WTC11 (cell line): ENCODE measurements at places on chromosomes 1 and 21.

- DNase-seq: no peak
These were observed 1.3 kb upstream of the DOCK7 start for GRCh38 chr1:62689524-62689923.

- DNase-seq: no peak
These were observed at the start of gene LBR for GRCh38 chr1:225427235-225428067. Gene LBR, minus strand, starts transcription at chr1:225428038. Its CDS starts 3,963 bp downstream, at chr1:225424075.

DNA sequence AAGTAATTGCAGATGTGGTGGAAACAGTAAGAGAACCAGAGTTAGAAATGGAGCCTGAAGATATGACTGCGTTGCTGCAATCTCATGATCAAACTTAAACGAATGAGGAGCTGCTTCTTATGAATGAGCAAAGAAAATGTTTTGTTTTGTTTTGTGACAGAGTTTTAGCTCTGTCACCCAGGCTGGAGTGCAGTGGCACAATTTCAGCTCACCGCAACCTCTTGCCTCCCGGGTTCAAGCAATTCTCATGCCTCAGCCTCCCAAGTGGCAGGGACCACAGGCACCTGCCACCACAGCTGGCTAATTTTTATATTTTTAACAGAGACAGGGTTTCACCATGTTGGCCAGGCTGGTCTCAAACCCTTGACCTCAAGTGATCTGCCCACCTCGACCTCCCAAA, 53.3 kb upstream of the NFASC start:
- no peak for DNase-seq

DNA sequence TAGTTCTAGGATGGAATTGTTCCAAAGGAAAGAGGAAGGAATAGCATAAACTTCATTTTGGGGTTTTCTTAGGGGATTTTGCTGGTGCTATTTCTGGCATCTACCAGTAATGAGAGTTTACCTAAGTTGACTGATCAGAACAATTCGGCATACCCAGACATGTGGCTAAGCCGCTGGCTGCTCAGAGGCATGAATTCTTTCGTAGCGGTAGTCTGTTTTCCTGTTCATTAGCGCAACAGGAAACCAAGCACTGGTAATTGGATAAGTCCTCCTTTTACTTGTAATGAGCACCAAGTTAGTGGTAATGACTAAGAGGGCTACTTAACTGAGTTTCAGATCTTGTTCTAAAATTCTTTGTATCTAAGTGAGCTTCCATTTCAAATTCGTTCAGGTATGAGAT, 38.6 kb downstream of the C21orf91 start:
- DNase-seq: no peak

GRCh38 chr1:17013491-17014320, 2.0 kb upstream of the ATP13A2 start:
- no peak for DNase-seq

DNA sequence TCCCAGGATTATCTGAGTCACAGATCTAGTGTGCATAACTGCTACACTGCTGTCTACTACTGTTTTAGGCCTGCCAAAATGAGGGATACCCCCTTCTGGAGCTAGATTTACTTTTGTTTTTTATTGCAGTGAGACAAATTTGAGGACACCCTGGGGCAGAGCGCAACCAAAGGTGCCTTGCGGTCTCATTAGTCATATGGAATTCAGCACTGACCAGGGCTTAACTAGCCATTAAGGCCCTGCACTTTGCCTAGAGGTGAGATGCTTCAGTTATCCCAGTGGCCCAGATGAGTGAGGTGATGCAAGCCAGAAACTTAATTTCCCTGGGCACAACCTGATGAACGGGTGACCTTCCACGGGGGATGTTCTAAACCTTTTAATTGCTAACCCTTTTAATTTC, 998 bp upstream of the SPAG17 start:
- no peak for DNase-seq

DNA sequence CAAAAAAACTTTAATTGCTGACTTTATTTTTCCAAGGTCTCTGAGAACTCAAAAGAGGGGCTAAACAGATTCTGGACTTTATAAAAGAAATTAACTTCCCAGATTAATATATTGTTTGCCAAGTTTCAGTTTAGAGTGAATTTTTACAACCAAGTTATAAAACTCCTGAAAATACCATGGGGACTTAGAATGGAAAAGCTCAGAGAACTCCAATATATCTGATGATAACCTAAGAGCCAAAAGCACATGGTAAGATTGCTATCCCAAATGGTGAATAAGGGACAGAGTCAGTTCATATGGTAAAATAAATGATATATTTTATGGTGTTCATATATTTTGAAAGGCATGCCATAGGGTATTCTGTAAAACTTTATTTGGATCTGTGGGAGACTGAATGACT, 470.9 kb downstream of the TTLL7 start:
- no peak for DNase-seq

- DNase-seq: no peak
These were observed 32.9 kb downstream of the TENT5C start for GRCh38 chr1:117638759-117639158.

DNA sequence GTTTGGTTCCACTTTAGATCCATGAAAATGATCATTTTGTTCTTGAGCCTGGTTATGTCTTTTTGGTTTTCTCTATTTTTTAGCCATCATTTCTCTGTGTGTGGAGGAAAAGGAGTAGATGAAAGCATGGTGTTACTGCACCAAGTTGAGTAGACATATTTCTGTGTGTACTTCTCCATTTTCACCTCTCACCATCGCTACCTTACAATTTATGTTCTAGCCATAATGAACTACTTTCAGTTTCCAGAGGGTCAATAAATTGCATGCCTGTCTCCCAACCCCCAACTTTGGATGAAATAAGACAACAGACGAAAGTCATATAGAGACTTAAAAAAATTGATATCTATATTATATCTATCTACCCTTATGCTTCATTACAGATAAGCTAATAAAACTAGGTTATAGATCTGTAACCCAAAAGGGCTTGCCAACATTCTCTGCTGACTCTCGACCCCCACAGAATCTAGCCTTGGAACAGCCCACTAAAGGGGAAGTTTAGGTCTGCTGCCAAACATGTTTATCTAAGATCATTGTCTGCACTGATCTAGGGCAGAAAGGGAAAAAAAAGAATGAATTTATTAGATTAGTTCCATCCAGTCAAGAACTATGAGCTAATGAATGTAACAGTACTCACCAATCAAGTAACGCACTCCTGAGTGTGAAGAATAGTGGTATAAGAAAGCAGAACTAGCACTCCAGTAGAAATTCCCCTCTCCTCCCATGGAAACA, 7.5 kb upstream of the MAN1A2 start:
- DNase-seq: no peak

GRCh38 chr1:15963968-15964648, 11.8 kb downstream of the ZBTB17 start:
- no peak for DNase-seq

GRCh38 chr1:245704765-245705164, 550.0 kb downstream of the KIF26B start:
- DNase-seq: no peak

DNA sequence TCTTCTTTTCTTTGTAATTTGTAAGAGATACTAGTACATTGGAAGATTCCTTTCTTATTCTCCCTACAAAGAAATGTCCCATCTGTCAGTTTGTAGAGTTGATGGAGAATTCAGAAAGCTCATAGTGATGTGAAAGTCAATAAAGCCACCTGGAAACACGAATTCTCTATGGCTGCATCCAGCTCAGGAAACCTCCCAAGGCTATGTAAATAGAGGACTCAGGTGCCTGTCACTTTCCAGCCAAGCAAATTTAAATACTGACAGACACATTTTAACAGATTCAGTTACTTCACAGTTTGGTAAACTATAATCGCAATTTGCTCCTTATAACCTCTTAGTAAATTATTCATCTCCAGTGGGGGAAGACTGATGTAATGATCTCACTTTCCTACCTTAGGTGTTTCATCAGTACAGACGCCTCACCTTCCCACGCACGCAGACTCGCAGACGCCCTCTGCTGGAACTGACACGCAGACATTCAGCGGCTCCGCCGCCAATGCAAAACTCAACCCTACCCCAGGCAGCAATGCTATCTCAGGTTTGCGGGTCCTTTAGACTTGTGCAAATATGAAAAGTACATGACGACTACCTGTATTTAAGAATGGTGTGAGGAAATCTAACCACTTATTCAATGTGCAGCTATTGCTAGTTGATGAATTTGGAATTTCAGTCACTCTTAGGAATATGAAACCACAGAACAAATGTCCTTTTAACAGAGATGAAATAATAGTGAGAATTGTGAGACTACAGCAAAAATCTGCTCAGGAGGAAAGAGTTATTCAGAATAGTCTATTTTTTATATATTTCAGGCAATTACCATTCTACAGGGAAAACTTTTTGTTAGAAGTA, 60.6 kb downstream of the PTPRC start:
- peak; percentile 79 for DNase-seq

DNA sequence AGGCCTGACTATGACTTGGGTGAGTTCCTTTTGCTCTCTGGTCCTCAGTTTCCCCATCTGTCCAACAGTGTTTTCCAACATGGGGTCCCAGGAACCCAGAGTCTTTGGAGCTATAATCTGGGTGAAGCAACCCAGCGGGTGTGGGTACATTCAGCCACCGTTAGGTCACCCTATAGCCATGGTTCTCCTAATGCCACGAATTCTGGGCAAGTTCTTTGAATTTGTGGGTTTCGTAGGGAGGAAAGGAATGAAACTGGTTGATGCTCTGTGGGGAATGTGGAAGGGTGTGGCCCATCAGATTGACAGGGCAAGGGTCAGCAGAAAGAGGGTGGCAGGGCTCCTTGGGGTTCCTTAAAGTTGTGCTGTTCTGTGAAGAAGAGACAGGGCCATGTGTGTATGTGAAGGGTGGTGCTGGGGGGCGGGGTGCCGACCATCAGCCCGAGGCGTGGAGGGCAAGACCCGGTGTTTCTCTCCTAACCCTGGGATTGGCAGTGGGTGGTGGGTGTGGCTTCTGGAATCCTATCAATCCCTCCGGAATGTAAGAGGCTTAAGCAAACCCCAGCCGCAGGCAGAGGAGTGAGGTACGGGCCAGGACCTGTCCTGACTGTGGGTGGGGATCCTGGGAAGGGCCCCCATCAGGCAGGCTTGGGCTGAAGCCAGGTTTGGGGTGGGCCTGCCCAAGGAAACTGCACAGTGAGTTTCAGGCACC, 35.5 kb upstream of the ZNF362 start:
- peak; percentile 28 for DNase-seq

- no peak for DNase-seq
These were observed 15.7 kb upstream of the RCAN1 start for GRCh38 chr21:34630536-34631143.

GRCh38 chr1:63892632-63893395, 119.0 kb downstream of the ROR1 start:
- DNase-seq: no peak

DNA sequence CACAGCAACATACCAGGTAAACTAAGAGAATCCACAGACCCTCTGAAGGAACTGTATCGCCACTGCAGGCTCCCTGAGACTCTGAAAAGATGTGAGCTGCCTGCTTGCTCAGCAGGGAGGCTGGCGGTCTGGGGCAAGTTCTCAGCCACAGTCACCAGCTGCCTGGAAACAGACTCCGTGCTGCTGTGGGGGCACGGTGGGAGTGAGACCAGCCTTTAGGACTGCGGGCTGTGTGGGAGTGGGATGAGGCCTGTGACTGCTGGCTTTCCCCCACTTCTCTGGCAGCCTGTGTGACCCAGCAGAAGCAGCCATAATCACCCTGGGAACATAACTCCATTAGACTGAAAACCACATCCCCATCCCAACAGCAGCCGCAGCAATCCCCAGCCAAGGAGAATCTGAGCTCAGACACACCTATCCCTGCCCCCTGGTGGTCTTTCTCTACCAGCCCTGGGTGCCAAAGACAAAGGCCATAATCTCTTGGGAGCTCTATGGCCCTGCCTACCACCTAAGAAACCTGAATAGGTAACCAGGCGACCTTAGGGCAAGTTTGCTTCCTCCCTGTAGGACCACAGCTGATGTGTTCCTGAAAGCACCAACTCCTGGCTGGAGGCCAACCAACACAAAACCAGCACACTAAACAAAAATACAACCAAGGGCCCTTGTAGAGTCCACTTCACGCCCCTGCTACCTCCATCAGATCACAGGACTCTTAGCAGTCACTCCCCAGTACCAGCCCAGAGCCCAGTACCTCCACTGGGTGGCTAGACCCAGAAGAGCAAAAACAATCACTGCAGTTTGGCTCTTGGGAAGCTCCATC, 151.5 kb downstream of the SMYD3 start:
- peak; percentile 36 for DNase-seq

DNA sequence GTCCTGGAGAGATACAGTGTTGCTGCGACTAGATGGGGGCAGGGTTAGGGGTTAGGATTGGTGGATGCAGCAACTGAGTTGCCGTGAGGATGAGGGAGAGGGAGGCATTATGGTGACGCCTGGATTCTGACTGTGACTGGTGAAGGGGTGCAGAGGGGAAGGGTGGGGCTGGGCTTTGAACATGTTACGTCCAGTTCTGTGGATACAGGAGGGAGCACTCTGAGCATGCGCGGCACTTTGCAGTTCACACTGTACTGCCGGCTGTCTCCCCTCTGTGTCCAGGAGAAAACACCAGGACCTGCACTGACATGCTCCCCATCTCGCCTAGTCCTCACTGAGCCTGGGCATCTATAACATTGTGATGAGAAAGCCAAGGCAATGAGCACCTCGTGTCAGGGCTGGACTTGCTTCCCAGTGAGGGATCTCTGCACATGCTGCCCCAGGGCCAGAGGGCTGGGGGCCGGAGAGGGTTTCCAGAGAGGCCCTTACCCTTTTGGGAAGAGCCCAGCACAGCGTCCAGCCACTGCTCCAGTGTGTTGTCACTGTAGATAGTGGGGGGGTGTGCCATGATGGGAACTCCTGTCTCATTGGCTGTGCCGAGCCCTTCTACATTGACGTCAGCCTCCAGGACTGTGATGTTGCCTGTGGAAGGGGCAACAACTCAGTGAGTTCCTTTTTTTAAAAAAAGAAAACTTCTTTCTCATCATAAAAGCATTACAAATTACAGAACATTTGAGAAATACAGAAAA, 7.6 kb downstream of the FAM151A start:
- no peak for DNase-seq

- DNase-seq: peak; percentile 53
These were observed 44.1 kb downstream of the PGBD5 start for GRCh38 chr1:230382001-230382491.

- DNase-seq: no peak
These were observed 1.7 kb downstream of the MCL1 start for GRCh38 chr1:150577557-150578271.

DNA sequence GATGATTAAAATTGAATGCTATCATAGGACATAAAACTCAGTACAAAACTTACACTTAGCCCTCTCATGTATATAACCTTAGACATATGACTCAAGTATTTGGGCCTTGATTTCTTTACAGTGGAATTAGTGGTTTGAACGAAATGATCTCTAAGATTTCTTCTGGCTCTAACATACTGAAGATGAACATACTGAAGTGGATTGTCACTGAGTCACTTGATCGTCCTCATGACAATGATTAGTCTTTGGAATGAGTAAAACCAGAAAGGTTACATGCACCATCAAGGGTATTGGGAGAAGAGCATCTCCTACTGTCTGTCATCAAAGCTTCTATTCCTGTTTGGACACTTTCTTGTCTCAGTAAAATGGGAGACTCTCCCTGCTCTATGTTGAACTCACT, 17.4 kb downstream of the FMN2 start:
- DNase-seq: no peak

- no peak for DNase-seq
These were observed 26.3 kb upstream of the RNF19B start for GRCh38 chr1:32990887-32991286.

GRCh38 chr1:167330601-167331293, 110.1 kb downstream of the POU2F1 start:
- DNase-seq: no peak
